ENCODE measurements at places on chromosomes 2 and 18. TPM values are rescaled to one million over a fixed set of nuclear protein-coding genes. Genes with fewer than 3 reads are reported as not detected.
A peak's percentile ranks its signal among the peaks of the same experiment; 100 is the strongest.

DNA sequence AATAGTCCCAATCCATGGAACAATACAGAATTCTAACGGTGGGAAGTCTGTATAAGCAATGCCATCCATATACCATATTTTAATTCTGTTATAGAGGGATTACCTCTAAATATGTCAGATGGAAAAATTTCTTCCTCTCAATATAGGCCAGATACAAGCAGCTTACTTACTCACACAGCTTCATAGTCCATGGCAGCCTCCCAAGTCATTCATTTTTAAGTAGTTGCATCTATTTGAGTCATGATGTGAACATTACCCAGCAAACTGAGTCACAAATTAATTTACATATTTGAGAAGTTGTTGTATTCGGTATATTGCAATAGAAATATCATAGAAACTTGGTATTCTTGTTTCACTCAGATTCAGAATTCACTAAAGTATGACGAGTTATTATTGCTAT is 20.3 kb downstream of the TBR1 start:
- DNase-seq: peak; percentile 61

The TDRD15 gene
- total RNA-seq: not detected

The DQX1 gene
- total RNA-seq: not detected

DNA sequence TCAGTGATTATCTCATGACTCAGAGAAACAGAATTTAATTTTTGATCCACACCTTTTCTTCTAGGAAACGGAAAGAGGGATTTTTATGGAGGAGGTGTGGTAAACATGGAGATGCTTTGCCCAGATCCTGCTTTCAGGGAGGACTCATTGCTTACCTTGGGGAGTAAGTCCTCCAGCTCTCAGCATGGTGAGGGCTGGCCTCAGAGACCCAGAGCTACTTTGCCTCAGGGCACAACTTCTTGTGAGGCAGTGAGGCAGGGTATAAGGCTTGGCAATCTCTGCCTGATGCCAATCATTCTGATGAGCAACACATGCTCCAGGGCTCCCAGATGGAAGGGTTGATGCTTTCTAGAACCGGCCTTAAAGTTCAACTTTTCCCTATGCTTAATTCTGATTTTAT is 189.9 kb upstream of the DCC start:
- DNase-seq: peak; percentile 3

- no peak for DNase-seq
Observed at GRCh38 chr2:176239031-176239430, 30.2 kb upstream of the MTX2 start.

DNA sequence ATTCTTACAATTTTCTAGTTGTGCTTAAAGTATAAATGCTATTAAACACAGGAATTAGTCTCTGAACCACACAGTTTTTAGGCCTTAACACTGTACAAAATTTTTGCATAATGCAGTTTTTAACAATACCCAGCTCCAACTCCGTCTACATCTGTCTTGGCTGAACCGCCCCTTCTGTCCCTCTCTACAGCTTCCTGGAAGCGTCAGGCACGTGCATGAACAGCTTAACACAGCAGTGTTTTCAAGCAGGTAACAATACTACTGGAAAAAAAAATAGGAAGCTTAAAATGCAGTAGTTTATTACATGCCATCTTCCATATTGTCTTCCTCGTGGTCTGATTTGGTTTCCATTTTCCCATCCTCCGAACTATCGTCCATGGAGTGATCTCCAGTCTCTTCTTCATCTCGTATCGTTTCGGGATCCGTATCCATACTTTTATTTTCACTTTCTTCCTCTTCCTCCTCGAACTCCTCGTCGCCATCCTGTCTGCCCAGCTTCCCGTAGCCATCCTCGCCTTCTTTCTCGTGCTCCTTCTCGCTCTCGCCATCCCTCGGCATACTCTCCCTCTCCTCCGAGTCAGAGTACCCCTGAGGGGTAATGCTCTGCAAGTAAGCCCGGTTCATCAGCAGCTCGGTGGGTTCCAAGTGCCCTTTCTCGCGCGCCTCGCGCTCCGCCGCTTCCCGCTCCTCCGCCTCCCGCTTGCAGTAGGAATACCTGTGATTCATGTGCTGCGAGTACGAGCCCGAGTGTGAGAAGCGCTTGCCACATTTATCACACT is 130.6 kb downstream of the ZEB2 start:
- DNase-seq: no peak

The EDAR gene
- not detected for total RNA-seq

Data from M059J (cell line).